Activated CD4-positive, CD25-positive, alpha-beta regulatory T cell treated with anti-CD3 and anti-CD28 coated beads, Interleukin-2, amount 50 U/mL, for 16 hours (primary cell): ENCODE measurements at places on chromosomes 1 and 21.

- DNase-seq = no peak
Observed at GRCh38 chr1:43853161-43853921, 80.3 kb upstream of the ARTN start.

GRCh38 chr21:18529254-18529653, 125.7 kb upstream of the TMPRSS15 start:
- no peak for DNase-seq

- DNase-seq = no peak
Observed at GRCh38 chr1:225825607-225826007, 15.7 kb downstream of the EPHX1 start.

DNA sequence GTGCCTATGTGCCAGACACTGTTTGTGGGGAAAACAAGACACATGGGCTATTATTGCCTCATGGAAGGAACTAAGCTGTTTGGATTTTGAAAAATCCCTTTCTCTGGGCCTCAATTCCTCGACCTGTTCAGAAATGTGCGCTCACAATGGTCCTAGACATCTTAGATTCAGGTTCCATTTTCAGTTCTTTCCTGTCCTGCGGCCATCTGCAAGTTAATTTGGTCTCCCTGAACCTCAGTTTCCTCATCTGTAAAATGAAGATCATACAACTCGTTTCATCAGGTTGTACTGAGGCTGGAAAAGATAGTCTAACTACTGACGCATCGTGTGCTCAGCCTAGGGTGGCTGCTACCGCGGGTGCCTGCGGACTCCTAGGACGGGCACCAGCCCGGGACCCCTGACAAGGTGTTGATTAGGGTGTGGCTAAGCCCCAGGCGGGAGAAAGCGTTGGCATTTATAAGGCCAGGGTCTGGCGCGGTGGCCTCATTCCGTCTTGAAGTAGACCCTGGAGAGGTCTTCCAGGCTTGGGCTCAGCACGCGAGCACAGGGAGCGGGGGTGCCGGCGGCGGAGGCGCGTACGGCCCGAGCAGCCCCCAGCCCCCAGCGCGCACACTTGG, 493 bp upstream of the ELOA start:
- no peak for DNase-seq

- DNase-seq = no peak
Observed at GRCh38 chr21:20856926-20857325, 141.3 kb upstream of the NCAM2 start.

- no peak for DNase-seq
Observed at GRCh38 chr1:183652547-183653461, at the start of gene APOBEC4. APOBEC4 (minus strand) TSS chr1:183653316; CDS start chr1:183648781, 4,535 bp downstream.

GRCh38 chr1:201535046-201535918, 3.6 kb upstream of the NAV1 start:
- DNase-seq = no peak

DNA sequence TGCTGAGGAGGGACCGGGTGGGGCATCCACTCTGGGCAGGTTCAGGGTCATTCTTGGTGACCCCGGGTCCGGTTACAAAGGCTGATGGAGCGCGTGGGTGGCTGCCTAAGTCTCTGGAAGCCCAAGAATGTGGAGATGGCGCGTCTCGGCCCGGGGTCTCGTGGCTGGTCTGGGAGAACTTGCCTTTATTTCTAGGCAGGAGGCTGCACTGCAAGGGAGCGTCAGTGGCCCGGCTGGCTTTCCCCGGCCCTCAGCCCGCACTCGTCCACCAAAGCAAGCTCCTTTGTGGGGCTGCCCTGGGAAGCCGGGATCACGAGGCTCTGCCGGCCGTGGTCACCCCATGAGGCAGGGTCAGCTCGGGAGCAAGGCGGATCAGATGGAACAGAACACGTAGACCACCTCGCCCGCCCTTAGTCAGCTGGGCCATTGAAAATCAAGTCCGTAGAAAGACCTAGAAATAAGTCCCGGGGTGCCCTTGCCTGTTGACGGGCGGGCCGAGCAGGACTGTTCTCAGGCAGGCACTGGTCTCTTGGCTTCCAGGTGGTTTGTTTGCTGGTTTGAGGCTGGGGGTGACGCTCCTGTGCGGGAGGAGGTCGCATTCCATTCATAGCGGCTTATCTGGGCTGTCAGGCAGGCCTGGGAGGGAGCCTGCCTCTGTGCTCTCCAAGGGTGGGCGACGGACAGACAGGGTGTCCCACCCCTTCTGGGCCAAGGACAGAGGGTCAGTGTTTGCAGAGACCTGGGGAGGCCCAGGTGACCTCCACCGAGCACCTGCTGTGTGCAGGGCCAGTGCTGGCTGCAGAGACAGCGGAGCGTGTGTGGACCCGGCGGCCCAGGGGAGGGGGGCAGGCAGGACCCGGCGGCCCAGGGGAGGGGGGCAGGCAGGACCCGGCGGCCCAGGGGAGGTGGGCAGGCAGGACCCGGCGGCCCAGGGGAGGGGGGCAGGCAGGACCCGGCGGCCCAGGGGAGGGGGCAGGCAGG, 25.8 kb downstream of the COL18A1 start:
- no peak for DNase-seq

DNA sequence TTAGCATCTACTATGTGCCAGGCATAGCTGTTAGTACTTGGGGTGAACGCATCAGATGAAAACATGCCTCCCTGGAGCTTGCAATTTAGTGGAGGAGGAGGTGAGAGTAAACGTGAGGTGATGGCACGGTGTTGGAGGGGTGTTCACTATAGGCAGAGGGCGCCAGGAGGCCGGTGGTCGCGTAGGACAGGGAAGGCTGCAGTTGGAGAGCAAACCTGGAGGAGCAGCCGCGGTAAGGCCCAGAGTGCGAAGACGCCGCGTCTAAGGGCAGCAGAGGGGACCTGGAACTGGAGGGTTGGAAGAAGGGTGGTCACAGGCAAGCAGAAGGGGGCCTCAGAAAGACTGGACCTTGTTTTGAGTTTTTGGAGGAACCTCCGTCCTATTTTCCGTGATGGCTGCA, 30.2 kb upstream of the TRIM17 start:
- no peak for DNase-seq

DNA sequence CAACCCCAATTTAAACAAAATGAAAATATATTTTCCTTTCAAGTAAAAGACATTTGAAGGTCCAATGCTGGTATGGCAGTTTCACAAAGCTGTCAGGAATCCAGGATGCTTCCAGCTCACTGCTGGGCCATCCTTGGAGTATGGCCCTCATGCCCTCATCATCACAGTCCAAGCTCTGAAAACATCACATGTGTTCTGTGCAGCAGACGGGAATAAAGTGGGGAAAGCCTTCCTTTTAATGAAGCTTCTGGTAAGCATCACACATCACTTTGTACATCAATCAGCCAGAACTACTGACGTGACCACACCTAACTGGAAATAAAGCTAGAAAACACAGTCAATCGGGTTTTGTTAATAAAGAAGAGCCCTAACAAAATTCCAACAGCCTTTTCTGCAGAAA, 22.7 kb downstream of the CDC42BPA start:
- DNase-seq = no peak

DNA sequence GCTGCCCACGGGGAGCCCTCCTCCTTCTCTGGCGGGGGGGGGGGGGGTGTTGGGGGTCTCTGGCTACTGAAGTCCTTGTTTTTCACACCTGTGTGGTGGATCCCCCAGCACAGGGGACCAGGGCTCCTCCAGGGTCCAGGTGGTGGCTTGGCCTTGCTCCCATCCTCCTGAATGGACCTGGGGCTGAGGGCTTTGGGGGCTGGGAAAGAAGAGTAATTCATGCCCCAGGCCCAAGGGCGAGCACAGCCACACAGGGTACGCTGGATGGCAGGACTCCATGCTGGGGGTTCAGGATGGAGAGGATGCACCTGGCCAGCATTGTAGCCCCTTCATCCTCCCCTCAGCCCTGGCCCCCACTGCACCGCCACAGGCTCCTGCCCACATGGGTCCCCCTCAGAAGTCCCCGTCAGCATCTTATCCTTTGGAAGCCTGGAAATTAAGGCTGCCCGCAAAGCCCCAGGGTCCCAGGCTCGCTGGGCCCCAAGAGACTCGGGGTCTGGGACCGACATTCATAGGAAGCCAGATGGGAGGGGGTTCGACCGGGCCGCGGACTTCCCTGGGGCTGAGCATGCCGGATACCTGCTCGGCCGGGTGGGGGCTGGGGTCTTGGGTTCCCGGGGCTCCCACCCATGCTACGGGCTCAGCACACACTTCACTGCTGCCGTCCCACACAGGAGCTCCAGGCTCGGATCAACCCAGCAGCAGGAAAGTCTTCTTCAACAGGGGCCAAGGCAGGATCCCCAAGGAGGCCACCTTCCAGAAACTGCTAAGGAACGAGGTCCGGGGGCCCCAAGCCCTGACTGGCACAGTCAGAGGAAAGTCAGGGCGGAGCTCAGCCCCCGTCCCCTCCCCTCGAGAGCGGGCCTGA, 49.0 kb upstream of the ACTRT2 start:
- DNase-seq = no peak

GRCh38 chr1:164417016-164417704, 141.8 kb upstream of the PBX1 start:
- DNase-seq = no peak

DNA sequence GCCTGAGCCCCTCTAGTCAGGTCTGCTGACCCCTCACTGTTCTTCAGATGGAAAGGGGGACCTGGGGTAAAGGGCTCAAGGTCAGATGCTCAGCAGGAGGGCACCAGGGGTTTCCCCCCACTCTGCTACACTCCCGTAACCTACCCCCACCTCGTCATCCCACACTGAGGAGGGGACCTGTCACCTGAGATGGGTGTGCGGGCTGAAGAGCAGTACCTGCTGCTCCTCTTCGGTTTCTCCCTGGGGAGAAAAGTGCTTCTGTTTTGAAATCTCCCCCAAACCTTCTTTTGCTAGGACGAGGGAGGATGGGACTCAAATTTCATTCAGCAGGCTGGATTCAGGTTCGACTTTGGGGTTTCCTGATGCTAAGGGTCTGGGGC, 65.2 kb downstream of the SYT2 start:
- no peak for DNase-seq
